Activated naive CD4-positive, alpha-beta T cell treated with anti-CD3 and anti-CD28 coated beads, Interleukin-2, amount 50 U/mL, for 72 hours (primary cell): ENCODE measurements at places on chromosomes 5 and 9. TPM values are rescaled to one million over a fixed set of nuclear protein-coding genes. Genes with fewer than 3 reads are reported as not detected.

IL4 gene
- total RNA-seq, result not detected

DNA sequence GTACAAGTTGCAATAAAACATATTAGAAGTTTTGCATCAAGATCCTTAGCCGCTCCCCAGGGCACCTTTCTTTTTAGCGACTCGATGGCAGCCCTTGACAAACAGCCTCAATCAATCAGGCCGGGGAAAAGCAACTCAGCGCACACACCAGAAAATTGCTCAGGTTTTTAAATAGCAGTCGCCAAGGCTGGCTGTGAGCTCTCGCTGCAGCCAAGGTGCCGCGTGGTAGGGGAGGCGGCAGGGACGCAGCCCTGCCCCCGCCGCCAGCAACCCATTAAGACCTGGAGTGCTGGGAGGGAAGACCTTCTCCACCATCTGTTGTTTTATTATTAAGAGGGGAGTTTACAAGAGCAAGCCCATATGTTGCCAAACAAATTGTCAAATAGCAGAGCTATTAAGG, 22.6 kb downstream of the ASS1 start:
- DNase-seq, result no peak

- no peak for DNase-seq
Observed at GRCh38 chr5:16418471-16418922, 47.1 kb downstream of the ZNF622 start.

- no peak for DNase-seq
Observed at GRCh38 chr5:144370273-144370672, 199.6 kb downstream of the KCTD16 start.

ALDH1B1 gene
- 25.7 TPM for total RNA-seq

GRCh38 chr9:109134167-109134578, 14.4 kb upstream of the TMEM245 start:
- DNase-seq, result no peak

GRCh38 chr5:6950860-6951259, 237.6 kb downstream of the TENT4A start:
- no peak for DNase-seq

DNA sequence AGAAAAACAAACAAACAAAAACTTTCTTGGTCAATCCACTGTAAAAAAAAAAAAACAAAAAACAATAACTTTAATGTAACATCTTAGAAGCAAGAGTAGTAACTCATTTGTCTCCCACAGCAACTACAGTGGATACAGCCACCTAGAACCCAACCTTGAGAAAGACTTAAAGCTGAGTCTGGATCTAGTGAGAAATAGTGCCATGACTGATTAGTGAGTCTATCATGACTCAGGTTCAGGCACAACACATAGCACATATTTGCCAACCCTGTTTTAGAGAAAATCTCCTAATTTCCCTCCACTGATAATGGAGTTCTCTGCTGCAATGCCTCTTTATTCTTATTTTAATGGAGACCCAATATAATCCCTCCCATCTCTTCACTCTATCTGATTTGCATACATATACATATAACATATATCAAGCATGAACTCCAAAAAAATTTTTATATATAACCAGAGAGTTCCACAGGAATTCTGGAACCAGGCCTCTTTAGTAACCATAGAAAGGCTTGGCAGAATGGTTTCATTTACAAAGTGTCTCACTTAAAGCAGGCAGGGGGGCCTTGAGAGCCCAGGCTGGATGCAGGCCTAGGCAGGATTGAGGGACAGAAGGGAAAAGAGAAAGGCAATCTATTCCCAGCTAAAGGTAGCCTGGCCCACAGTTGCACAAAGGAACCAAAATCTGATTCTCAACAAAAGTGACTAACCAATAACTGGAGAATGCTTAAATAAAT, 11.9 kb upstream of the NR4A3 start:
- DNase-seq, result no peak

ISL1 gene
- total RNA-seq, result not detected

GRCh38 chr5:69502367-69502766, 9.8 kb downstream of the OCLN start:
- DNase-seq, result no peak
